ENCODE measurements at places on chromosomes 2 and 18. TPM values are rescaled to one million over a fixed set of nuclear protein-coding genes. Genes with fewer than 3 reads are reported as not detected.
A peak's percentile ranks its signal among the peaks of the same experiment; 100 is the strongest.

Gene CMPK2
- 3.7 TPM for total RNA-seq

DNA sequence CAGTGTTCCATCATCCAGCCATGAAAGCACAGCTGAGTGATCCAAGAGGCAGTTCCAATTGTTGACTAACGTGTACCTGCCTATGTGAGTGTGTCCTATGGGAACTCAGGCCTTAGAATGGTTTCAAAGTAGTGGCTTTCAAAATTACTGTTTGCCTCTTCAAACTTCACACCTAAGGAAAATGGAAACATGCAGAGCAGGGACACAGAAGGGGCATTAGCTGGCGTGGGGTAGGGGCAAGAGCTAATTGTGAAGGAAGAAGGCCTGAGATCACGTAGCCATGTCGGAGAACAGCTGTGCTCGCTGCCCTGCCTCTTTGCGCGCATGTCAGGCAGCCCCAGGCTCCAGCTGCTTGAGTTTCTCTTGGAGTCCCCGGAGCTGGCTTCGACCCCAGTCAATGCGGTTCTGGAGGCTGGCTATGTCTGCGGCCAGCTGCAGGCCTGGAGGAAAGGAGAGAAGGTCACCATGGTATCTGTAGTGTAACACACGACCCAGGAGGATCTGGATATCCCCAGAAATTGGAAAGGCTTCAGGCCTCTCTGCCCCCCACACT is 3.8 kb upstream of the IMP4 start:
- DNase-seq = no peak

GRCh38 chr2:157258520-157259326 is 1.2 kb downstream of the GALNT5 start:
- DNase-seq = no peak

DNA sequence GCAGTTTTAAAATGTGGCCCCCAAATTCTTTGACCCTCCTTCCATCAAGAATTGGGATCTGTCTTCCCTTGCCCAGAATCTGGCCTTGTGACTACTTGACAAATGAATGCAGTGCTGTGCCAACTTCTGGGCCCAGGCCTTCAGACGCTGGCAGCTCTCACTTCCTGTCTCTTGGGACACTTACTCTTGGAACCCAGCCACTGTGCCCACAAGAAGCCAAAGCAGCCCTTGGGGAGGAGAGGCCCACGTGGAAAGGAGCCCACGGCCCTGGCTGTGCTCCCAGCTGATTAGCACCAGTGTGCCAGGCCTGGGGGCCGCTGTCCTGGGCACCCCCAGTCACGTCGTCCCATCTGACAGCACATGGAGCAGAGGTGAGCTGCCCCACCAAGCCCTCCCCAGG is 56.6 kb downstream of the RPL37A start:
- DNase-seq = peak; percentile 56

DNA sequence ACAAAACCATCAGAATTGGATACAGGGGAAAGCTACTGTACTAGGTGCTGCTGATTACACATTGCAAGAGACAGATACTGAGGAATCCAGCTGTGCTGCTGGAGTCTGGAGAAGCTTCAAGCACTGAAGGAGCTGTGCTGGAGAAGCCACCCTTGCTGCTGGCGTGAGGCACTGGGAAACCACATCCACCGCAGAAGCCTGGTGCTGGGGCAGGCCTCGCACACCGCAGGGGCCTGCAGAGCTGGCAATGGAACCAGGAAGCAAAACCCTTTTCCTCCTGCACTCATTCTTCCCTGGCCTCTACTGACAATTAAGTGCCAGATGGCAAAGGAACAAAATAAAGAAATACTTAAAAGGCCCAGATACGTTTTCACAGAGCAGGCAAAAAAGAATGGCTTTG is 94.4 kb upstream of the MSH6 start:
- DNase-seq = no peak

DNA sequence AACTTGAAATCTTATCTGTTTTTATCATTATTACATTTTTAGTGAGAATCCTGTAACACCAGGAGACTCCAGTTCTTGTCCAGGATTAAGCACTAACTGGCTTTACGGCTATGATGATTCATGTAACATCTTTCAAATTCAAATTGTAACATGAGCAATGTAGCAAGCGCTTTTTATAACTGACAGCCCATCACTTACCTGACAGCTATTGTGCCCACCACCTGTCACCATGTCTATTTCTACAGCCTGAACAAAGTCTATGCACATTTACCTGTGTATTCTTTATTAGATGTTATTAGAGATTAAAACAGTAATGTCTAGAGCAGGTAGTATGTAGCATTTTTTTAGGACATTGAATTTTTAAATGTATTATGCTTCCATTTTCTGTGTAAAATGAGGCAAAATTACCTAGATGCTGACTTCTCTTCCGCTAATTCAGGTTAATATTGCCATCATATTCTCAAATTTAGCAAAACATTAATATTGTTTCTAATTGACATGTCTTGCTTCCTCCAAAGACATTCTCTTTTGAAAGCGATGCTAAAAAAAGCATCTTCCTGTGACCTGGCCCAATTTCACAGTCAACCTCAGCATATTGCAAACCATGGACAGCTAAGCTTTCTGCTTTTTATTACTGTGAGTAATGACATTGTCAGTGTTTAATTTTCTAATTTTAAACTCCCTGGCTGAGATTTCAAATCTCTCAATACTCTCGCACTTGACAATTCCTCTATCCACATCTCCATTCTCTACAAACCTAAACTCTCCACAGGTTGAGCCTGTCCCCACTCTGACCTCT is 37.8 kb downstream of the RIT2 start:
- DNase-seq = no peak

GRCh38 chr2:149040451-149040850 is 2.0 kb downstream of the LYPD6B start:
- DNase-seq = no peak

Gene LONRF2
- 12.8 TPM for total RNA-seq

GRCh38 chr2:62801814-62802523 is 96.5 kb downstream of the EHBP1 start:
- DNase-seq = no peak

DNA sequence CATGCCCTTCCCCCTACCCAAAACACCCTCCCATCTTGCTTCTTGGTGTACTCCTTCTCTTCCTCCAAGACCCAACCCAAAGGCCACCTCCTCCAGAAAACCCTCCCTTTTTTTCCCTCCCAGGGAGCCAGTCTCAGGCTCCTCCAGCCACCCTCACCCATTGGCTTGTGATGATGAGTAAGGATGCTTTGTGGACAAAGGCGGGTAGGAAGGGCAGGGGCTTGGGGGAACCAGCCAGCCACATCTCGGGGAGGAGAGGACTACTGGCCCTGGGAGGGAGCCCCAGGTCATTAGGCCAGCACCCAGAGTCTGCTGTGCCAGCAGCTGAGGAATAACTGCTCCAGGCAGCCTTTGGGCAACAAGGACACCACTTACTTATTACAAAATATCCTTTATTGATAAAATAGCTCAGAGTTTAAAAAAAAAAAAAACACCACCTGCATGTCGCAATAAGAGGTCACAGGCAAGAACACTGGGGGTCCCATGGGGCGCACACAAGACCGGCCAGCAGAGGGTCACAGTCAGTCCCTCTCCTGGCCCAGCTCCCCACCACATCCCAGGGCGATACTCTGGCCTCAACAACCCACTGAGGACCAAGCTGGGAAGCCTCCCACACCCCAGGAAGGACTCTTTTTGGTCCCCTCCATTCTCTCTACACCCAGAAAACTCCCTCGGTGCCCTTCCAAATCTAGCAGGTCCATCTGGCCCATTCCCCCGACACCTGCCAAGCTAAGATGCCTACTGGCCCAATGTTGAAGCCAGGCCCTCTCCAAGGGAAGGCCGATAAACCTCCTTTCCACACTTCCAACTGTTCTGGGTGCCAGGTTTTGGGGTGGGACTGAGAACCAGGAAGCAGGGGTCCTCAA is 3.6 kb downstream of the ADRA2B start:
- DNase-seq = no peak

Gene STK25
- 94.9 TPM for total RNA-seq

DNA sequence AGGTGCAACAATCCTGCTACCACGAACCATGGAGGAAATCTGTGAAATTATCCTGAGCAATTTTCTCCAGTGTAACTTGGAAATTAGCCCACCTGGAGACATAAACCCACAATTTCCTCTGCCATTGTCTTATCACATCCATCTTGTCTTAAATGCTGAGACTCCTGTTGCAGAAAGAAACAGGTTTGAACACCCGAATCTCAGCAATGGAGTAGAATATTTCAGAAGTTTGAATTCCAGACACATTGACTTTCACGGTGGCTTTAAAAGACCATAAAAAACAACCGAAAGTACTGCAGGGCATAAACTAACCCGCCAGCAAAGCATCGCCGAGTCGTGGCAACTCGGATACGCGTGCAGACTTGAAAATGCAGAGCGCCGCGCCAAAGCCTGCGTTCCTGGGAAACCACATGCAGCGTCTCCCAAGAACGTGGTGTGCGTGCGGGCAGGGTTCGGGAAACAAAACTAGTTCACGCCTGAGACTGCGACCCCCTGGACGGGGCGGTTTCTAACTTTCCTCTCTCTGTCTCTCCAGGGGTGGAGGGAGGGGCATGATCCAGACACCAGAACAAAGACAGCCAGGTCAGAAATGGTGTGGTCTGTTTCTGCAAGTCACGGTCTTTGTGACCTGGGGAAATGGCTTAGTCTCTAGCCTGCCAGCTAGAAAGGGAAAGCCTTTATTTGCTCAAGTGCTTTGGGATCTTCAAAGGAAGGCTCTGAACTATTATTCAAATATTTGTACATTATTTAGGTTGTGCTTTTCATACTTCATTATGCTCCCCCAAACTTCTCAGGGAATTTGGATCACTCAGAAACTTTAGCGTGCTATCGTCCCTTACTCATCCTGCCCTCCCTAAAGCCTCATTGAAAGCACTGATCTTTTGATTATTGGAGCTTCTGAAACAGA is 26.9 kb upstream of the KCTD1 start:
- peak; percentile 57 for DNase-seq
